A673 (cell line): ENCODE measurements at places on chromosomes 11 and 22.

DNA sequence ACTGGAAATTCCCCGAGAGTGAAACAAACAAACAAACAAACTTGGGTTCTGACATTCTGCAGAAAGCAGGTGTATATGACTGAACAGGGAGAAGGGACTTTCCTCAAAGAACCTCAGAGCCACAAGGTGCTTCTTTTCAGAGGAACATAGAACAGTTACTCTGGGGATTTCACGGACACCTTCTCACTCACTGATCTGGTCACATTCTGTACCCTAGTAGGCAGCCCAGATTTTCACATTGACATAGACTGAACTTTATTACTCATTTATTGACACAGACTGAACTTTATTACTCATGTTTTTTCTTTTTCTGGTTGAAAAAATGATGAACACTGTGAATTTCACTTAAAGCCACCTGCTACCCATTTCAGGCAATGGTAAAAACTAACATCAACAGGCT, 263.0 kb downstream of the OPCML start:
- no peak for DNase-seq

DNA sequence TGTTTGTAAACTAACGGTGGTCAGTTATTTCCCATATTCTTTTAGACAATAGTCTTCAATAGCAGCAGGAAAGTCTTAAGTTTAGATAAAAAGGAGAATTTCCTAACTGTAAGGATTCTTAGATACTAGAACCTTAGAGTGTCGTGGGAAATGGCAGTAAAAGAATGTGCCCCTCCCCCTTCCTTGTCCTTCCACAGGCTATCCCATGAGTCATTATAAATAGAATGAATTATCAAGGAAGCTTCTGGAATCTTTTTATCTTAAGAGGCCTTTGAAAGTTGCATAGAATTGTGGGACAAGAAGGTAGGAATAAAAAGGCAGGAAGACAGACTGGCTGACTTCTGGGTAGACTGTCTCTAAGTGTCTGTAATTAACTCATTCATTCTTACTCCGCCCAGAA, 165.2 kb upstream of the TBCEL start:
- no peak for DNase-seq

- no peak for DNase-seq
Observed at GRCh38 chr11:115901069-115901468, 396.9 kb upstream of the CADM1 start.

GRCh38 chr11:13105237-13105844, 96.2 kb downstream of the RASSF10 start:
- DNase-seq = no peak

DNA sequence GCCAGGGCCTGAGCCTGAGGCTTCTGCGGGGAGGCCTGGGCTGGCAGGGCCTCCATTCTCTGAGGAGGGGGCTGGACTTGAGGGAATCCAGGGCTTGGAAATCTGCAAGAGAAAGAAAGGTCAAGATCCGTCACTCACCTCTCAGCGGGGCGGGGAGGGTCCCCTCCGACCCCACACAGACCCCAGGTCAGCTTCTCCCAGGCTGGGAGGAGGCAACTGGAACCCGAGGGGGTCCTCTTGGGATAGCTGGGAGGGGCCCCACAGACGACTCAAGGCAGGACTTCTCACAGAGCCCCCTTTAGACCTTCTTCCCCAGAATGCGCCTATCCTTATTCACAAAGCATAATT, 11.0 kb downstream of the TNKS1BP1 start:
- DNase-seq = no peak
